ENCODE measurements at places on chromosomes 16 and 17.
A peak's percentile ranks its signal among the peaks of the same experiment; 100 is the strongest.

GRCh38 chr17:78472035-78472905 lies 93.8 kb downstream of the PGS1 start:
- DNase-seq: no peak

DNA sequence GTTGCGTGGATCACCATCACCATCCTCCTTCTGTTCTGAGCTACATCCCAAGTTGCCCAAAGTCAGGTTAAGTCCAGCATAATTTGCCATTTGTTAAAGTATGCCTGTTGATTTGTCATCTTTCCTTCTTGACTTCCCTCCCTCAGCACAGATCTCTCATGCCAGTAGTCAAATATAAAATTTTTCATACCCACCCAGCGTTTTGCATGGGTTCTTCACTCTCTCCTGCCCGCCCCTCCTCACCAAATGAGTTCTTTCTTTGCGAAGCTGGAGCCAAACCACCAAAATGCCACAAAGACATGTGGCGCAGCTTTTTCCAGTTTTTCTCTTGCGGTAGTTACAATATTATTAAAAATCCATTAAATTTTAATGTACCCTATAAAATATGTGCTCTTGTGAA lies 167.2 kb downstream of the MSI2 start:
- no peak for DNase-seq

- DNase-seq: no peak
Observed at GRCh38 chr16:26747760-26748159, 319.0 kb upstream of the C16orf82 start.

GRCh38 chr17:2796164-2797125 lies at the start of gene RAP1GAP2:
TSS of gene RAP1GAP2 (plus strand) at chr17:2796438. CDS start at chr17:2796528, 90 bp downstream.
- peak; percentile 93 for DNase-seq

- no peak for DNase-seq
Observed at GRCh38 chr16:78435260-78435659, 335.8 kb downstream of the WWOX start.

DNA sequence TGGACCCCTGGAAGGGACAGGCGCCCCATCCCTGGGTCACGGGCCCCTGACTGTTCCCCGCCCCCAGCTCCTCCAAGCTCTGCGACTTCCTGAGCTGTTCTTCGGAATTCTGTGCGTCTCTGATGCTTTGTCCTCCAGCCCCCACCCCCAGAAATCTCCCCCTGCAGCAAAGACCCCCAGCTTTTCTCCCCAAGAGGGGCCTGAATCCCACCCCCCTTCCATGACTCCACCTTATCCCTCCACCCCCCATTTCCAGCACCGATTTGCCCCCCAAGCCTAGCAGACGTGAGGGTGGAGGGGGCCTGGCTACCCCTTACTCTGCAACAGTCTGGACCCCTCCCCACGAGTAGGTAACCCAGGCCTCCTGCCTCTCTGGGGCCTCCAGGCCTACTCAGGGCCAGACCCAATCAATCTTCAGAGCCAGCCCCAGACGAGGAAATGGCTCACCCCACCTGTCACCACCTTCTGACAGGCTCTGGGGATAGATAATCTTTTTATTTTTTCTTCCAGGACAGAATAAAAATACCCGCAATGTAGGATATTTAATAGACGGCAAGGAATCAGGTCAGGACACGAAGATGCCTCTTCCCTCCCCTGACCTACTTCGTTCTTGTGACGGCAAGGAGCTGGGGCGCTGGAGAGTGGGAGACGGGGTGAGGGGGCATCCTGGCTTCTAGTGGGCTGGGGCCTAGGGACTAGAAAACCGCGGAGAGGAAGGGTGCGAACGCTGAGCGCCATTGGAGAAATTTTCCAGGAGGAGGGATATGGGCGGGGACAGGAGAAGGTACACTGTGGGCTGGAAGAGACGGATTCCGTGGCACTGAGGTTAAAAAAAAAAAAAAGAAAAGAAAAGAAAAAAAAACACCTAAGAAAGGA lies 744 bp upstream of the PLXDC1 start:
- DNase-seq: no peak

- DNase-seq: no peak
Observed at GRCh38 chr17:80379348-80379747, 35.6 kb upstream of the ENDOV start.
